ENCODE measurements at places on chromosomes 3 and 15.

GRCh38 chr3:184568924-184569829 is 7.6 kb downstream of the EPHB3 start:
- no peak for DNase-seq

GRCh38 chr3:36496684-36497633 is 116.7 kb downstream of the STAC start:
- no peak for DNase-seq

GRCh38 chr3:146277953-146278631 is 27.2 kb upstream of the PLSCR4 start:
- no peak for DNase-seq

GRCh38 chr15:31302778-31303725 is 23.6 kb upstream of the KLF13 start:
- DNase-seq, result no peak

- no peak for DNase-seq
Measured at GRCh38 chr15:43250785-43251184, 15.9 kb downstream of the TGM5 start.

DNA sequence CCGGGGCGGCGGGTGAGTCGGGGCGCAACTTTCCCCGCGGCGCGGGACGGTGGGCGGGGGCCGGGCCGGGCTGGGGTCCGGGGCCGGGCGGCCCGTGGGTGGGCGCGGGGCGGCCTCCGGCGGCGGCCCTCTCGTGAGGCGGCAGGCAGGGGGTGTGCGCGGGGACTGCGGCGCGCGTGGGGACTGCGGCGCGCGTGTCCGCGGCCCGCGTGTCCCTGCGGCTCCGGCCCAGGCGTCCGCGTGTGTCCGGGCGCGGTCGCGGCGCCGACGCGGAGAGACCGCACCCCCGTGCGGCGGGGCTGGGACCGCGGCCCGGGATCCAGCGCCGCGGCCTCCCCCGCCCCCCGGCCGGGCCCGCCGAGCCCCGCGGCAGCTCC is 349 bp downstream of the PLXNA1 start:
- no peak for DNase-seq

- DNase-seq, result no peak
Measured at GRCh38 chr3:126677862-126678503, 23.1 kb upstream of the TXNRD3 start.

DNA sequence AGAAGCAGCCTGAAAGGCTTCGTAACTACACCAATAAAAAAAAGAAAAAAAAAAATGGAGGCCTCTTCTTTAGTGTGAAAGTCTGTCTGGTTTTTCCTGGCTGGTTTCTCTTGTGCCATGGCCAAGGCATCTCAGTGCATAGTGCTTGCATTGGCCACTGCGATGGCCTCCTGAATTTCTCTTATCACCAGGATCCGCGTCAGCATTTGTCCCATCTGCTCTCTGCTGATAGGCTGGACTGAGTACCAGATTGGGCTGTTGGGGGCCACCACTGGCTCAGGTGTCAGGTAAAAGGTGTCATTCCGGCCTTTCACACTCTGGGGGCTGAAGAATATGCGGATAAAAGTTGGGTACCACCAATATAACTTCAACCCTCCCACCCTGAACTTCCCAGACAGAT is 1.1 kb upstream of the IMPDH2 start:
- no peak for DNase-seq

- DNase-seq, result no peak
Measured at GRCh38 chr3:17832016-17832415, 89.6 kb upstream of the TBC1D5 start.

GRCh38 chr3:50193746-50194127 is 2.3 kb downstream of the GNAT1 start:
- DNase-seq, result no peak

GRCh38 chr15:81643771-81644170 is 269.8 kb upstream of the TMC3 start:
- DNase-seq, result no peak

GRCh38 chr3:115518100-115518852 is 105.0 kb upstream of the GAP43 start:
- no peak for DNase-seq

All from stimulated activated naive CD8-positive, alpha-beta T cell treated with anti-CD3 and anti-CD28 coated beads, Interleukin-15, amount 100 ng/mL, for 72 hours (primary cell).